ENCODE measurements at places on chromosomes 2 and 18. TPM values are rescaled to one million over a fixed set of nuclear protein-coding genes. Genes with fewer than 3 reads are reported as not detected.
A peak's percentile ranks its signal among the peaks of the same experiment; 100 is the strongest.

- DNase-seq = no peak
Observed at GRCh38 chr2:40546439-40547191, 94.7 kb upstream of the SLC8A1 start.

DNA sequence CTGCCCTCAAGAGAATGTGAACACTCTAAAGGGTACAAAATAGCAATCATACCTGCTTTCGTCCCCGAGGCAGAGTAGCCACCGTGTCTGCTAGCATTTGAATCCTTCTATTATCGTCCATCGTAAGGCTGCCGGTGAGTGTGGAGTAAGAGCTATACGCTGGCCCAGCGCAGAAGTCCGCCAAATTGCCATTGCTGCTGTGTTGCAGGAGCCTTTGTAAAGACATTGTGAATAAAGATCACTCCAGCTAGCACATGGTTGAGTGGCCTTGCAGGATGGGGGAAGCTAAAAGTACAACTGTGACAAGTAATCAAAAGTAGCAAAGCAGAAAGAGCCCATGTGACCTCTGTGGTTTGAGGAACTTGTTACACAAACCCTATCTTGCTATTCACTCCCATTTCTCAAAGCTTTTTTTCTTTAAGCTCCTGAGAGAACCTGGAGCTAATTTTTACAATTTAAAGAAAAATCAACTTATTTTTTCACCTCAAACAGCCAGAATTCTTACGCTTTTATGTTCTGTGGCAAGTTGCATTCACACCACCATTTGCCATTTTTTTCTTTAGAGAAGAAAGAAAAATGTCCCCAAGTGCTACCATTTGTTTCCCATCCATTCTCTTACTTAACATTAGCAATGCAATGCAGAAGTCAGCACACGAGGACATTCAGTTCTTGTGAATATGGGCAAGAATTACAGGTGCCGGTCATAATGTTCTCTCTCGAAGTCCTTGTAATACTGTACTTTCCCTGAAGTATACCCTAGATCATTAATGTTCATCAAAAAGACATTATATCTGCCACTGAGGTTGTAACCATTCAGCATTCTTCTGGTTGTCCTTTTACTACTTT is at the start of gene CYTIP:
TSS of gene CYTIP (minus strand) at position 295 of the 846 bp plus-strand sequence. CDS start at position 226, 69 bp downstream.
- peak; percentile 93 for DNase-seq

- no peak for DNase-seq
Observed at GRCh38 chr18:25329783-25330182, 22.2 kb downstream of the ZNF521 start.

GRCh38 chr2:238389988-238390589 is 36.6 kb upstream of the ASB1 start:
- no peak for DNase-seq

DNA sequence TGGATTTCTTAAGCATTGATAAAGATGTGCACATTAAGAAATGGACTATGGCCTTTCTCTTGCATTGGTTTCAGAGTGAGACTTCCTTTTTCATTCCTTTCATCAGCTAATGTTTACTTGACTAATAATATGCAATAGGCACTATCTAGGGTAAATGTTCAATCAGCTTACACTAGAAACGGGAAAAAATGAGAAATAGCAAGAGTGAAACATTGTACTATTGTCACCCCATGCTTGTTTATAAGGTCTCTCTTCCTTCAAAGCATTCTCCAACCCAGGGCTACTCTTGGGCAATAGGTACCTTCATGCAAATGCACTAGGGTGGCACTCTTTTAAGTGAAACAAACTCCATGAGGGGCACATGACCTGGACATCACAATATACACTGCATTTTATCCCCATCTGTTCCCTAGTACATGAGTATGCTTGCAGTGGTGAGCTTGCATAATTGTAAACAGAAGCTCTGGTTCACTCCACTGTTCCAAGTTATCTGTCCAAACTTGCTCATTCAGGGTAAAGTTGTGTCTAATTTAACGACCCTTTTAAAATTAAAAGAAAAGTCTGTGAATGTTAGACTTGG is 402.3 kb downstream of the ERBB4 start:
- no peak for DNase-seq

DNA sequence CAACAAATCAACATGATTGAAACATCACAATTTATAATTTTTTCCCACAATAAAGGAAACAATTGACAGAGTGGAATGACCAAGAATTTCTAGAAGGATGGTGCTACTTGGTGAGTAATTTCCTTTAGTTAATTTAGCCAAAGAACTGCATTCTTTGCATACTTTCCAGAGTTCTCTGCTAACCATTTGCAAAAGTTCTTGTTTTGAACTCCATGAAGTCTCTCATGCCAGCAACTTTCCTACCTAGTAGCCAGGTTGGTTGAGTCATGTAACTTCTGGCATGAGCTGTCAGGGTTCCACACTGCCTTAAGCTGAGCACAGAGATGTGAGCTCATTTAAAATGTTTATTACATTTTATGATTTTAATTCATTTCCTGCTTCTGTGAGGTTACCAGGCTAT is 539.6 kb downstream of the PID1 start:
- no peak for DNase-seq

GRCh38 chr2:200778038-200778437 is 33.7 kb upstream of the BZW1 start:
- no peak for DNase-seq

- DNase-seq = no peak
Observed at GRCh38 chr2:168138901-168139300, 108.5 kb downstream of the STK39 start.

DNA sequence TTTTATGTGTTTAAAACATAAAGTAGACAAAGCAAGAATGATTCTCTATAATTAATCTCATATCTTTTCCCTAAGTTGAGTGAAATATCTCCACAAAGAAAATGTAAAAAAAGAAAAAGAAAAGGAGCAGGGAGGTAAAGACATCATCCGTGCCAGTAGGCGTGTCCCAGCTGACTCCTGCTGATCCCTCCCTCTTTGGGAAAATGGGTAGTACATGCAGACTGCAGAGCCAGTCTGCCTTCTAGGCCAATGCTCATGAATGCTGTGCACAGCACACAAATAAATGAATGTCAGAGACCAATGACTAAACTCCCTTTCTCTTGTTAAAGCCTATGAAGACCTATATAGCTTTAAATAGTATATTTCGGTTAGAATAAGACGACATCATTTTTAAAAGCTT is 64.7 kb downstream of the RAPH1 start:
- no peak for DNase-seq

DNA sequence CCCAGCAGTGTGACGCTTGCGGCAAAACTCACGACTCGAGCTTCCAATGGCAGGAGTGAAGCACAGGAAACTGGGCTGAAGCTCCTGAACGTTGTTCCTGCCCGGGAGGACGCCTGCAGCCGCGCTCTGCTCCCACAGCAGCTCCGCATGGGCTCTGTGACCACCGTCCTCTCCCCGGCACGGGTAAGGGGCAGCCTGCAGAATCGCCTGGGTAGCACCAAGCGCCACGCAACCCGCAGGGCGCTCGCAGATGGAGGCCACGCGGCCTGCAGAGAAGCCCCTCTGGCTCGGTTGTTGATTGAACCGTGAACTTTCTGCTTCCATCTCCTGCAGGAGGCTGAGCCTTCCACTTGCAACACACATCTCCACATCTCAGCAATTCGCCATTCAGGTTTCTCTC is 63.3 kb upstream of the ZNF236 start:
- no peak for DNase-seq

Gene CYS1
- total RNA-seq = 0.24 TPM

Gene METTL5
- 99.7 TPM for total RNA-seq

Gene CROCC2
- not detected for total RNA-seq

Gene CYP27A1
- total RNA-seq = not detected

Gene NEB
- 0.09 TPM for total RNA-seq

All from activated CD4-positive, alpha-beta T cell treated with anti-CD3 and anti-CD28 coated beads, Interleukin-2, amount 10 ng/mL, durations not matched to agents 24 days and 14 days (primary cell).